ENCODE measurements at places on chromosomes 7 and 10.

DNA sequence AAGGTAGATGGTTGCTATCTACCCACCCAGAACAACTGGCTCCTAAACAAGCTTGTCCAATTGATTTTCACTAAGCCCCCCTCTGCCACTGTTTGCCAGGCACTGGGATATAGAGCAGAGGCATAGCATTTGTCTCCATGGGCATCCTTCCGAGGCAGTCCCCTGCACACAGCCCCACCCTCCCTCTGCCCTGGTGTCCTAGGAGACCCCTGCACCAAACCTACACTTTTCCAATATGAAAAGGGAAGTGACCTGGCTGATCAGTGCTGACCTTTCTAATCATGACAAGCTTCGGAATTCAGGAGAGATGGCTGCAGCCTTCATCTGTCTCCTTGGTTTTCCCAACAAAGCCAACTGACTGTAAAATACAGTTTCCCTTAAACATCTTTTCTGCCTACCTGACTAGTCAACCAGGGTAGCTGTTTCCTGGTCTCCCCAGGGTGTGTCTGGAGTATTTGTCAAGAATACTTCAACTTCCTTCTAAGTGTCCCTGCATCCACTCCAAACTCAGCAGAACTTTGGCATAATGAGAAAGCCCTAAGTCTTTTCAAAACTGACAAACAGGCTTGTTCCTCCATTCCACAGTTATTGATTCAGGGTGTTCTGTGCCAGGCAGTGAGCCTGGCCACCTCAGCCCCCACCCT is 7.6 kb upstream of the SLC18A3 start:
- no peak for DNase-seq

DNA sequence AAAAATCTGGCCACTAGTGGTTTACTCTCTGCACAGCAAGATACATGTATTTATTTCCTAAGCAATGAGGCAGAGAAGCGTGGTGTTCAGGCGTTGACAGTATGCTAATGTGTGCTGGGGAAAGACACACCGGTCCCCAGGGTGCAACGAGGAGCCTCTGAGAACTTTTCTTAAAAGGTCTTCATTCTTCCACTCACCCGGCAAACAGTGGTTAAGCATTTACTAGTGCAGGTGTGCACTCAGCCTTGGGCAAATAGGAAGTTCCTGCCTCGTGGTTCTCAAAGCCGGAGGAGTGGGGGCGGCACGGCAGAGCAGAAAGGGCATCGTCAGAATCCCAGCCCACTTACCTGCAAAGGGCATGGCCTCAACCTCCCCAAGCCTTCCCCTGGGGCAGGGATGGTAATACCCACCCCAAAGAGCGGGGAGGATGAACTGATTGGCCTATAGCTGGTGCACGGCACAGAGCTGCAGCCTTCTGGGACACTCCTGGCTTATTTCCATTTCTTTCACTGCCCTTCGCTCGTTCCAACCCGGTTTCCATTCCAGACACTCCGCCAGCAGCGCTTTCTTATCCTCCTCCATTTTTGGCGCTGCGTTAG is 184.3 kb upstream of the CTBP2 start:
- no peak for DNase-seq

GRCh38 chr10:3255075-3255474 is 82.5 kb upstream of the PITRM1 start:
- DNase-seq: no peak

DNA sequence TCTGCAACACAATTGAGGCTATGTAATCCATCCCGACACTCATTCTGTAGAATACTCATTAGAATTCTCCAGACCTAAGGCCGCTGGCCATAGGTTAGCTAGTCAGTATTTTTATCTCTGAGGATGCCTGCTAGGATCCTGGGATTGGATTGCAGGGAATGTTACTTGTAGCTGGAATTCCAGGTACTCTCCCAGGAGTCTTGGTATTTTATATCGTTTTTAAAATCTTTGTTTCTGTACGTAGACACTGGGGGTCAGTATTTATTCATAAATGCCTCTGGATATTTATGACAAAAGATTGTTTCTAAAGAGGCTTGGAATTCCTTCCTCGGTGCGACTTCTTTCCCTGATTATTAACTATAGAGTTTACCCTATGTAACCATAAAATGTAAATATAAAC is 40.1 kb downstream of the BPGM start:
- no peak for DNase-seq
